ENCODE measurements at places on chromosomes 6 and 20. TPM values are rescaled to one million over a fixed set of nuclear protein-coding genes. Genes with fewer than 3 reads are reported as not detected.

DNA sequence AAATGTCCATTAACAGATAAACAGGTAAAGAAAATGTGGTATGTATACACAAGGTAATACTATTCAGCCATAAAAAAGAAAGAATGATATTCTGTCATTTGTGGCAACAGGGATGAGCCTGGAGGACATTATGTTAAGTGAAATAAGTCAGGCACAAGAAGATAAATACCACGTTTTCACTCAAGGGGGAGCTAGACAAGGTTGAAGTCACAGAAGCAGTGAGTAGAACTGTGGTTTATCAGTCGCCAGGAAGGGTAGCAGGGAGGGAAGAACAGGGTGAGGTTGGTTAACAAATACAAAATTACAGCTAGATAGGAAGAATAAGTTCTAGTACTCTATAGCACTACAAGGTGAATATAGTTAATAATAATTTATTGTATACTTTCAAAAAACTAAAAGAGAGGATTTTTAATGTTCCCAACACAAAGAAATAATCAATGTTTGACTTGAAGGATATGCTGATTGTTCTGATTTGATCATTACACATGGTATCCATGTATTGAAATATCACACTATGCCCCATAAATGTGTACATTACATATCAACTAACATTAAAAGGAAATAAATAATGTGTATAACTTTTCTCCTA is 21.1 kb downstream of the RTN4IP1 start:
- no peak overlapping the region for H3K27ac ChIP-seq
- peaks cover 9% of the 10 kb centered on the region for H3K36me3 ChIP-seq
- H3K4me1 ChIP-seq, result peaks cover 7% of the 10 kb centered on the region
- H3K27me3 ChIP-seq, result no peaks in the 10 kb centered on the region

GRCh38 chr20:6562111-6562510 is 205.4 kb upstream of the BMP2 start:
- peaks cover 32% of the 10 kb centered on the region for H3K4me1 ChIP-seq
- H3K36me3 ChIP-seq, result no peaks in the 10 kb centered on the region
- no peak for DNase-seq
- H3K4me3 ChIP-seq, result peak overlapping the region; percentile 18
- no peaks in the 10 kb centered on the region for H3K27me3 ChIP-seq

DNA sequence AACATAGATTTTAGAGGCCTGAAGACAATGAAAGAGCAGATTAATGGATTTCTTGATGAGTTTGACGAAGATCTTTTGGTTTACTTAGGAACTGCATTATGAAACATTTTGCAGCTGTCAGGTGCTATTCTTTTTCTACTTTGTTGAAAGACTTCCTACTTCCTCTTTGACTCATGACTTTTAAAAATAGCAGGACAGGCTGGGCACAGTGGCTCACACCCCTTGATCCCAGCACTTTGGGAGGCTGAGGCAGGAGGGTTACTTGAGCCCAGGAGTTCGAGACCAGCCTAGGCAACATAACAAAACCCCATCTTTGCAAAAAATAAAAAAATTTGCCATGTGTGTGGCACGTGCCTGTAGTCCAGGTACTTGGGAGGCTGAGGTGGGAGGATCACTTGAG is 52.0 kb downstream of the ITCH start:
- H3K27ac ChIP-seq, result no peak overlapping the region
- DNase-seq, result no peak
- H3K4me1 ChIP-seq, result peaks cover 17% of the 10 kb centered on the region
- H3K4me3 ChIP-seq, result no peak overlapping the region

DNA sequence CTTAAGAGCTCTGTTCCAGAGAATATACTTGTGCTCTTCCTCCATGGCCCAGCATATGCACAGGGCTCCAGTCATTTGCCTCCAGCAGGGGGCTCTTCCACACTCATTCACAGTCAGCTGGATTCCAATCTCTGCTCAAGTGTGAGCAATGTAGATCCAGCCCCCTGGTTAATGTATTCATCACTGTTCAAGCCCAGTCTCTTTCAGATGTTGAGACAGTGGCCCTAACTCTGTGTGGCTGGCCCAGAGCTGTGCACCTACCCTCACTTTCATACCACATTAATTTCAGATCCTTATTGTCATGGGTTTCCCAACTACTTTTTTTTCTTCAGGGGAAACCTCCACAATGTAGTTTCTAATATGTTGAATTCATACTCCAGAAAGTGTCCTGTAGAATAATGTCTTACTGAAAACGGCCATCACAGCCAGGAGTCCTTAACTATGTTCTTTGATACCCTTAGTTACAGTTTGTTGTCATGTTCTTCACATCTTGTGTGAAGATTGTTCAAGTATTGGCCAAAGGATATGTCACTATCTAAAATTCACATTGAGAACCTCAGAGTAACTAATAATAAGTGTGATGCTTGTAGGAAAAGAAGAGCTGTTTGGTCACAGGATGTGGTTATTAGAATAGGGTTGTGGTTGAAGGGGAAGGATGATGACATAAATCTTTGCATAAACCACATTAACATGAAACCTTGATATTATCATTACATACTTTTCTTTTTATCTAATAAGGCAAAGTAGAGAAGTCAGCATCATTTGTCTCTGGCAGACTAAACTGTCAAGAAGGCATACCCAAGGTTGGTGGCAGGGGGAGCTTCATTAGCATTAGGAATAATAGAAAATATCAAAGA is 14.4 kb upstream of the HLA-DQA1 start:
- H3K4me3 ChIP-seq, result no peak overlapping the region
- no peaks in the 10 kb centered on the region for H3K4me1 ChIP-seq
- H3K27me3 ChIP-seq, result peaks cover 4% of the 10 kb centered on the region
- DNase-seq, result no peak

- no peaks in the 10 kb centered on the region for H3K4me1 ChIP-seq
- H3K27me3 ChIP-seq, result peaks cover 34% of the 10 kb centered on the region
- DNase-seq, result no peak
- H3K4me3 ChIP-seq, result no peak overlapping the region
- H3K27ac ChIP-seq, result no peak overlapping the region
- H3K36me3 ChIP-seq, result no peaks in the 10 kb centered on the region
Measured at GRCh38 chr6:79127660-79128059, 49.6 kb upstream of the PHIP start.

DNA sequence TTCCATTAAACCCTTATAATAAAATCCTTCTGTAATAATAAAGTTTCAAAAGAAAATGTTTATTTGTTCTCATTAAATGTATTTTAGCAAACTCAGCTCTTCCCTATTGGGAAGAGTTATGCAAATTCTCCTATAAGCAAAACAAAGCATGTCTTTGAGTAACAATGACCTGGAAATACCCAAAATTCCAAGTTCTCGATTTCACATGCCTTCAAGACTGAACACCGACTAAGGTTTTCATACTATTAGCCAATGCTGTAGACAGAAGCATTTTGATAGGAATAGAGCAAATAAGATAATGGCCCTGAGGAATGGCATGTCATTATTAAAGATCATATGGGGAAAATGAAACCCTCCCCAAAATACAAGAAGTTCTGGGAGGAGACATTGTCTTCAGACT is 3.8 kb downstream of the IL17A start:
- no peak overlapping the region for H3K27ac ChIP-seq
- DNase-seq, result no peak
- peaks cover 17% of the 10 kb centered on the region for H3K27me3 ChIP-seq

- peaks cover 2% of the 10 kb centered on the region for H3K27me3 ChIP-seq
- no peak overlapping the region for H3K4me3 ChIP-seq
- no peaks in the 10 kb centered on the region for H3K36me3 ChIP-seq
- H3K27ac ChIP-seq, result no peak overlapping the region
Measured at GRCh38 chr6:115203381-115203780, 857.3 kb downstream of the FRK start.

GRCh38 chr20:54266844-54267243 is 59.0 kb downstream of the PFDN4 start:
- H3K4me1 ChIP-seq, result peaks cover 8% of the 10 kb centered on the region
- H3K27ac ChIP-seq, result no peak overlapping the region
- H3K4me3 ChIP-seq, result no peak overlapping the region
- DNase-seq, result no peak
- no peaks in the 10 kb centered on the region for H3K36me3 ChIP-seq

DNA sequence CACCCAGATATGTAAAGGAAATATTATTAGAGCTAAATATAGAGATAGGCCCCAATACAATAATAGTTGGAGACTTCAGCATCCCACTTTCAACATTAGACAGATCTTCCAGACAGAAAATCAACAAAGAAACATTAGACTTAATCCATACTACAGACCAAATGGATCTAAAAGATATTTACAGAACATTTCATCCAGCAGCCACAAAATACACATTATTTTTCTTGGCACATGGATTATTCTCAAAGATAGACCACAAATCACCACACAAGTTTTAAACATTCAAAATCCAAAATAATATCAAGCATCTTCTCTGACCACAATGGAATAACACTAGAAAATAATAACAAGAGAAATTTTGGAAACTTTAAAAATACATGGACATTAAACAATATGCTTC is 1159.1 kb upstream of the CITED2 start:
- no peak for DNase-seq
- H3K27me3 ChIP-seq, result no peaks in the 10 kb centered on the region
- peak overlapping the region; percentile 67 for H3K27ac ChIP-seq

- no peaks in the 10 kb centered on the region for H3K27me3 ChIP-seq
- H3K27ac ChIP-seq, result no peak overlapping the region
- no peak for DNase-seq
- no peaks in the 10 kb centered on the region for H3K4me1 ChIP-seq
- H3K36me3 ChIP-seq, result peaks cover 43% of the 10 kb centered on the region
- no peak overlapping the region for H3K4me3 ChIP-seq
Measured at GRCh38 chr6:47545223-47545622, 67.6 kb downstream of the CD2AP start.

- H3K4me3 ChIP-seq, result no peak overlapping the region
- no peak for DNase-seq
- peaks cover 15% of the 10 kb centered on the region for H3K4me1 ChIP-seq
- no peak overlapping the region for H3K27ac ChIP-seq
Measured at GRCh38 chr6:1716396-1716795, 106.7 kb downstream of the FOXC1 start.

DNA sequence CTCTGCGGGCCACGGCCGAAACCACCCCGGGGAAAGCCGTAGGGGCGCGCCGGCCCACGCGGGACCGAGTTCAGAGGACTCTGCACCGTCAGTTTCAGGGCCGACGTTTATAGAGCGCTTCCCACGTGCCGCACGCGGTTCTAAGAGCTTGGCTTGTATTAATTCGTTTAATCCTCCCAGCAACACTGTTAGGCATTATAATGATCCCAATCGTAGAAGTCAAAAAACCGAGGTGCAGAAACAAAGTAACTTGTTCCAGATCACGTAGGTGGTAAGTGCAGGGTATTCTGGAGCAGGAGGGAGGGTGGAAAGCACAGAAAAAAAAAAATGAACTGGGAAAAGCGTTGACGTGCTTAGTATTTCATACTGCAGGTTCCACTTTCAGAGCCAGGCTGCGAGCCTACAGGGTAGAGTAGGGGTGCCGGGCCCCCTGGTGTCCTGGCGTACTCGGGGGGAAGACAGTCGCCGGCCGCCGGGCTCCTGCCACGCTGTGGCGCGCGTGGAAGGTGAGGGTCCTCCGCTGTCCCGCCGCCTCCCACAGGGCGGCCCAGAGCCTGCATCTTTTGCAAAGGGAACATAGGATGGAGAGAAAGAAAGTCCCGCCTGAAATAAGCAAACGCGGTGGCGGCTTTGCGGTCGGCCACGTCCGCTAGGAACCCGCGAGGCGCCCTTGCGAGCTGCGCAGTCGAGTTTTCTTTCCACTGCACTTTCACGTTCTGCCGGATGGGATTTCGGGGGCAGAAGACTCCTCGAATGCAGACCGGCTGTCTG is 10.2 kb upstream of the FOXF2 start:
- DNase-seq, result no peak
- no peak overlapping the region for H3K27ac ChIP-seq
- H3K4me1 ChIP-seq, result peaks cover 17% of the 10 kb centered on the region
- H3K27me3 ChIP-seq, result peaks cover 77% of the 10 kb centered on the region

- peak overlapping the region; percentile 95 for H3K27ac ChIP-seq
- no peaks in the 10 kb centered on the region for H3K27me3 ChIP-seq
- H3K36me3 ChIP-seq, result peaks cover 11% of the 10 kb centered on the region
- DNase-seq, result peak; percentile 88
- peaks cover 33% of the 10 kb centered on the region for H3K4me1 ChIP-seq
- H3K4me3 ChIP-seq, result peak overlapping the region; percentile 94
Measured at GRCh38 chr6:151240036-151240685, 394 bp downstream of the AKAP12 start.

DNA sequence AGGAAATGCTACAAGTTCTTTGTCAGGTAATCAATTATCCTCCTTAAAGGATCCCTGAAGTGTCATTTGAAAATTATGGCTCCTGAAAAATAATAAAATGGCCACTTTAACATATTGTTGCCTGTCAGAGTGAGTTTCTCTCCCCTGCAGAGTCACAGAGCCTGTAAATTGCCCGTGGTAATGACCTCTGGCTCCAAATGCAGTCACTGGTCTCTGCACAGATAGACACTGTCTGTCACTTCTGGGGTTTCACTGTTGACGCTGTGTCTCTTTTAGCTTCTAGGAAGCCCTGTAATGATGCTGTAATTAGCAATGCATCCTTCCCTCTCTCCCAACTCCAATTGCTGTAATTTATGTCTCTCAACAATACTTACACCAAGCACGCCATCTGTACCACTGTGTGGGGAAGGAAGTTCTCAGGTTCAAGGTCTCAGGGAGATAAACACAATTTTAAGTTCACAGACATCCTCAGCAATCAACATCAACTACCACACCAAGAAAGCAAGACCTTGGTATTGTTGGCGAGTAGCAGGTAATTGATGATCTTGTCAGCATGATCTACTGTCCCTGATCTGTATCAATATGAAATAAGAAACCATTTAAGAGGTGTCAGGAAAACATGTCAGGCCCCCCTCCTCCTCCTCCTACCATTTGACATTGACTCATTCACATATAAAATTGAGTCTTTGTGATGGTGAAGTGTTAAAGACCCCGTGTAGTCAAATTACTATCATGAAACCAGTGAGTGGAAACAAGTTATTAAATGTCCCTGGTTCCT is 91.2 kb upstream of the SULF2 start:
- no peak overlapping the region for H3K4me3 ChIP-seq
- H3K36me3 ChIP-seq, result no peaks in the 10 kb centered on the region
- no peak overlapping the region for H3K27ac ChIP-seq
- no peaks in the 10 kb centered on the region for H3K4me1 ChIP-seq
- H3K27me3 ChIP-seq, result peaks cover 40% of the 10 kb centered on the region

GRCh38 chr20:46984405-46984804 is 89.8 kb downstream of the EYA2 start:
- H3K27me3 ChIP-seq, result peaks cover 46% of the 10 kb centered on the region
- H3K4me3 ChIP-seq, result no peak overlapping the region
- DNase-seq, result no peak
- no peaks in the 10 kb centered on the region for H3K36me3 ChIP-seq

- no peaks in the 10 kb centered on the region for H3K27me3 ChIP-seq
- H3K4me1 ChIP-seq, result no peaks in the 10 kb centered on the region
- H3K27ac ChIP-seq, result no peak overlapping the region
- H3K4me3 ChIP-seq, result no peak overlapping the region
- H3K36me3 ChIP-seq, result peaks cover 51% of the 10 kb centered on the region
Measured at GRCh38 chr6:152364866-152365265, 272.3 kb downstream of the SYNE1 start.

The RIPPLY2 gene
- not detected for total RNA-seq

The IMPG1 gene
- total RNA-seq, result not detected

The PIGU gene
- total RNA-seq, result 15.5 TPM

The SMPDL3A gene
- 12.8 TPM for total RNA-seq

The SSTR4 gene
- total RNA-seq, result not detected

The AURKA gene
- 10.4 TPM for total RNA-seq

The IP6K3 gene
- total RNA-seq, result 3.0 TPM

The L3MBTL1 gene
- 14.1 TPM for total RNA-seq

Measured in osteocyte (in vitro differentiated cells).